AG09309 (cell line): ENCODE measurements at places on chromosomes 12 and 14.

DNA sequence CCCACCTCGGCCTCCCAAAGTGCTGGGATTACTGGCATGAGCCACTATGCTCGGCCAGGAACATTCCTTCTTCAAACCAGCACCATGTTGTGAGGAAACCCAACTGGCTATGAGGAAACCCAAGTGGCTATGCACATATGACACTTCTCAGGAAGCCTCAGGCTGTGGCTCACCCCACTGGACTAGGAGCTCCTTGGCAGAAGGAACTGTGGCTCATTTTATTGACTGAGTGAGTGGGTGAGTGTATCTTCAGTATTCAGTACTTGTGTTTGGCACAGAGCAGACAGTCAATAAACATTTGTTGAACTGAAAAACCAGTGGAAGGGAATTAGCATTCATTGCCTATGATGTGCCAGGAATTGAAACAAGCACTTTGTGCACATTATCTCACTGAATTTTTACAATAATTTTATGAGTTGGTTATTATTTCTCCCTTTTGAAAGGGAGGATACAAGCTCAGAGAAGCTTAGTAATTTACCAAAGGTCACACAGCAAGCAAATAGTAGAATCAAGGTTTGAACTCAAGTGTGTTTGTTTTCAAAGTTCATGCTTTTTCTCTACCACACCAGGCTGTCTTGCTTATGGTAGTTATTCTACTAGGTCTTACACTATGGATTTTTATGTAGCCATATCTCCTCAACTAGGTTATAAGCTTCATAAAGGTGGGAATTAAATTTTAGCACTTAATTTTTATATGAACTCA is 121.6 kb downstream of the VEZT start:
- no peak for DNase-seq

DNA sequence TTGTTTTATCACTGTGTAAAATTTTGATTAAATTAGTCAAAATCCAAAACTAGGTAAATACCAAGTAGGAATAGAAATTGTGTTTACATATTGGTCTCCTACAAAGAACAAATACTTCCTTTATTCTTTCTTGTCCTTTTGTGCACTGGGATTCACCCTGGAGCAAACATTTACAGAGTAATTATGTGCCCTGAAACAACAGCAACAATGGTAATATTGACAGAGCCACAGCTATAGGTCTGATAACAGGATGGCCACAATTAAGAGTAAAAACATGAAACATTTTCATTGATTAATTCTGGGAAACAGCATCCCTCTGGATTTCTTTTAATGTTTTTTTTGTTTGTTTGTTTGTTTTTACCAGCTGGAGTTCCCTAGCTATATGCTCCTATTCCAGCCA is 61.2 kb downstream of the SLC38A6 start:
- DNase-seq: no peak

DNA sequence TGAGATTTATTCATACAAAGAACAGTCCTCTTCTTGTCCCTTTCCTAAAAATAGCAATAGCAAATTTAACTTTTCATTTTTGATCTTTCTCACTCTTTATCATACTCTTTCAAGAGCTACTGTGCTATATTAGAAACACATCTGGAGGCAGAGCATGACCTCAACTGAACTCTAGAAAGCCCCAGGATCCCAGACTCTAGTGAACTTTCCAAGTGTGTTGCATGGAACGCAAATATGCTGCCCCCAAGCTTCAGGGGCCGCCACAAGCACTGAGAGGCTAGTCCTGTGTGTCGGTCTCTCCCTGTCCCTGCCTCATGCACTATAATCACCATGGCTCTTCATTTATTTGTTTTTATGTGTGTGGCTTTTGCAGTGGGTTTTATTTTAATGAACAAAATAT is 38.7 kb upstream of the ZNF641 start:
- no peak for DNase-seq

- no peak for DNase-seq
These were observed 285.5 kb downstream of the GLT1D1 start for GRCh38 chr12:129138776-129139175.

DNA sequence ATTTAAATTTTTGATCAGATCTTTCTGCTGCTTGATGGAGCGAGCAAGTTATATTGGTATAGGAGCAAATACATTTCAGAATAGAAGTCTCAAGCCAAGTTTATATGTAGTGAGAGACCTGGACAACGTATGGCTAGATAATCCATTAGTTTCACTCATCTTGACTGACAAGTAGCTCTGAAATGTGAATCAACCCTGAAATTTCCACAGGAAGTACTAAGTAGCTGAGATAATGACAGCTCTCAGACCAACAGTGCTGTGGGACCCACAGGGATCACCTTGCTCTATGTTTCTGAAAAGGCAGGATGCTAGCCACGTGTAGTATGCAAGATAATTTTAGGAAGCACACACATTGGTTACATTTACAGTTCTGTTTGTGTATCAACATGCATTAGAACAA is 258.6 kb upstream of the FOXN3 start:
- no peak for DNase-seq

- DNase-seq: no peak
These were observed 210.7 kb upstream of the TMEM132C start for GRCh38 chr12:128056136-128056801.

DNA sequence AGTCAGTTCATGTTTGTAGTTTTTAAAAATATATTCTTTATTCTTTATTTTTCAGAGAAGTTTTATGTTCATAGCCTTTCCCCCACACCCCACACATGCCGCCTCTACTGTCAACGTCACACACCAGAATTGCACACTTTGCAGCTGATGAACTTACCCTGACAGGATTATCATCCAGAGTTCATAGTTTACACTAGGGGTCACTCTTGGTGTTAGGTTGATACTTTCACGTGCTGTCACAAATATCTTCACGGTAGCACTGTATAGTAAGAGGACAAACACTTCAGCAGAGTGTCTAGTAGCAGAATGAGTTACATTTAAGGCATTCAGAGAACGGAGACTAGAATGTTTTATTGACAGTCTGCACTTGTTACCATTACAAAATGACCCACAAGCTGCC is 5.1 kb downstream of the DPPA3 start:
- no peak for DNase-seq

- no peak for DNase-seq
These were observed 59.8 kb downstream of the SERPINA3 start for GRCh38 chr14:94671870-94672444.

GRCh38 chr14:27688841-27689444 is 1077.6 kb upstream of the FOXG1 start:
- no peak for DNase-seq
